Hindlimb muscle (tissue), 1 donor: ENCODE measurements at places on chromosomes 12 and 14. TPM values are rescaled to one million over a fixed set of nuclear protein-coding genes. Genes with fewer than 3 reads are reported as not detected.

DNA sequence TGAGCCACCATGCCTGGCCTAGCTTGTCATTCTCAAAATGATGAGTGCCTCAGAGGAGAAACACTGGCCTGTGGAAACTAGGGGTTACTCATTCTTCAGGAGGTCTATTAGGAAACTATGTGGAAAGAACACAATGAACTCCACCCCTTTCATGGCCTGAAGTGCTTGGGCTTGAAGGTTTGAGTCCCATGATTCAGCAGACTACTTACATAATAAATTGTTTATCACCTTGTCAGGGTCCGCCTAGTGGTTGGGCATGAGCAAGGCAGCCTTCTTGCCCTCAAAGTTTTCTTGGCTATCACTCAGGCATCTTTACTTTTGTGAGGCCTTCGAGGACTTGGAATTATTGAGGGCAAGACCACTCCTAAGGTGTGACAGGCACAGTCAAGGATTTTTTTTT is 251.2 kb downstream of the ACSS3 start:
- no peak for DNase-seq

C1R gene
- polyA plus RNA-seq: 140 TPM

DNA sequence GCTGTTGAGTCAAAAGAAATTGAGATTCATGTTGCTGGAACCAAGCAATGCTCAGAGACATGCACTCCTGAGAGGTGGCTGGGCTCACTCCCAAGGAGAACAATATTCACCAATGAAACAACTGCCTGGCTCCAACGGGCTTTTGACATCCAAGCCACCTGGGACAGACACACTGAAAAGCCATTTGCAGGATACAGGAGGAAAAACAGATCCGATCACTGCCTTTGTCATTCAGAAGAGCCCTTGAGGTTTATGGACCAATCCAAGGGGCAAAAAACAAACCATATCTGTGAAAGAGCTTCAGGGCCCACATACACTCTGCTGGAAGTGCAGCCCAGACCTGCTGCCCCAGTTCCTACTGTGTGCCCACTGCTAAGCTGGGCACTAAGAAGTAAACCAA is 277.5 kb downstream of the NUAK1 start:
- DNase-seq: no peak

- peak; percentile 44 for DNase-seq
Observed at GRCh38 chr14:52399921-52400595, 85.9 kb downstream of the PTGER2 start.

- DNase-seq: no peak
Observed at GRCh38 chr14:75487155-75487671, 35.1 kb upstream of the BATF start.

DNA sequence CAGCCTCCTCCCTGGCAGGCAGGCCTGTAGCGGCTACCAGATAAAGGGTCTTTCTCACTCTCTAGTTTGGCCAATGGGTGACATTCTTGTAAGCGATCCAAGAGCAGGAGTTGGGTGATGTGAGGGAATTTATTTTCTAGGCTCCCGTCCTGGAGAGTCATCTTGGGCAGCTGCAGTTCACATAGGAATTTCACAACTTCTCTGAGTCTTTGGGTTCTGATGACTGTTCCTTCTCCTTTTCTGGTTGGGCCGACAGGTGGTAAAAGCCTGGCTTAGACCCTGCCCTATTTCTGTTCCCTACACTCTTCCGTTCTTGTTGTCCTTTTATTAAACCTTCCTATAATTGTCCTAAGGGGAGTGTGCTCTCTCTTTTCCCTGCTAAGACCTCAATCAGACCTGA is 42.6 kb upstream of the POC1B start:
- DNase-seq: no peak

DNA sequence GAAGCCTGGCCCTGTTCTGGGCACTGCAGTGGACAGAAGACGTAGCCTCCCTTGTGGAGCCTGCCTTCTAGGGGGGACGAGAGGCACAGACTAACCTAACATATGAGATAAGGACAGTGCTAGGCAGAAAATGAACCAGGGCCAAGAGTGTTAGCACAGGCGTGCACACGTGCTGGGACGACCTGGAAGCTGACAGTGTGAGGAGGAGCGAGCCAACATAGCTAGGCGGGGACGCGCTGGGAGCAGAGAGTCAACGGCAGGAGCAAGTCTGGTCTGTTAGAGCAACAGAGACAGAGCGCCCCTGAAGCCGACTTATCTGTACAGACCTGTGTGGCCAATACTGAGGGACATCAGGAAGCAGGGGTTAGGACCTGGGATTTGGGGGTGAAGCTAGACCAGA is 8.0 kb downstream of the PXMP2 start:
- no peak for DNase-seq

- no peak for DNase-seq
Observed at GRCh38 chr12:32066206-32066605, 40.4 kb upstream of the BICD1 start.

PRH2 gene
- not detected for polyA plus RNA-seq

- DNase-seq: no peak
Observed at GRCh38 chr14:69612783-69613130, 1.4 kb downstream of the SUSD6 start.

GRCh38 chr12:97957109-97957508 is 494.5 kb downstream of the RMST start:
- no peak for DNase-seq

- DNase-seq: no peak
Observed at GRCh38 chr14:37595809-37596621, 586 bp downstream of the TTC6 start.

PRPH gene
- 1.4 TPM for polyA plus RNA-seq

GRCh38 chr12:124917135-124917840 is 2.8 kb upstream of the UBC start:
- DNase-seq: peak; percentile 99

ANO2 gene
- 3.9 TPM for polyA plus RNA-seq

SALL2 gene
- polyA plus RNA-seq: 11.9 TPM

DNA sequence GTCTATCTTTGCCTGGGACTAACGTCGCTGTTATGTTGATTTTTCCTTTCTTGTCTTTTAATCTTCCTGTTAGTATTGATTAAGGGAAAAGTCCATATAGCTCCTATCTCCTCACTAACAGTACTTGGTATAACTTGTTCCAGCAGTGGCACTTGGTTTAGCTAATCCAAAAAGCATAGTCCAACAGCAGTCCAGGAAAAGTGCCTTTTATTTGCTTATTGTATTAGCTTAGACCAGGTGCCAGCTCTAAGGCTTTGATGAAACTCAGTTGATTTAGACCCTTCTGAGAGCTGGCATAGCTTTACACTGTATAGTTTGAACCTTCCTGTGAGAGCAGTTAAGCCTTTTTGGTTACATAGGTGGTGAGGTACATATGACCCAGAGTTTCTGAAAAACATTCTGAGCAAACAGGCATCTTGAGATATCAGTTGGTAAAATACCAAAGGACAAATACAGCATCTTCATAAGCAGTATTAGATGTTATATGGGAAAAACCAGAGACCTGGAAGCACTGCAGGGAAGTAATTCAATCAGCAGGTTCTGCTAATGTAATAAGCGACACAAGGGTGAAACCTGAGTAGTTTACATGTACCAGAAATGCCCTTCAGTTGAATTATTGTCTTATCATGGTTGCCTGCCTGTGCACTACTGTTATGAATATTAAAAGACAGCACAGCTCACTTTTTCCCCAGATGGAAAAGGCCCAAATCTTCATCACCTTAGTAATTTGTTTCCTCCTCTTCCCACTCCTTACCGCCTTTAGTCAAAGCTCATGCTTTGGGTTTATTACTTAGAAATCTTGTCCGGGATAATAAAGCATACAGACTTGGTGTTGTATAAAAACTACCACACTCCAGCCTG is 13.0 kb downstream of the PELI2 start:
- DNase-seq: no peak

DNA sequence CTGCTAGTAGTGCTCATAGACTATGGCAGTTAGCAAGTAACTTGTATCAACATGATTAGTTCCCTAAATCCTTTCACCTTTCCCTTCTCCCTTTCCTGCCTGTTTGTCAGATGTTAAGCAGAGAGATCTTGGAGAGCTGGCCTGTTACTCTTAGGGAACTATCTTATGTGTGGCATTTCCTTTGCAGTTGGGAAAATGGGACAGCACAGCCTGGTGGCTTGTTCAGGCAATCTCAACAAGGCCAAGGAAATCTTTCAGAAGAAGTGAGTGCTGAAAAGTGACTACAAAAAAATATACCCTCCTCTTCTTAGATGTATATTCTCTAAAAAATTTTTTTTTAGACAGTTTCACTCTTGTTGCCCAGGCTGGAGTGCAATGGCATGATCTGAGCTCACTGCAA is 7.4 kb downstream of the PARP2 start:
- no peak for DNase-seq

- no peak for DNase-seq
Observed at GRCh38 chr12:53952871-53953734, 1.6 kb upstream of the HOXC12 start.

DNA sequence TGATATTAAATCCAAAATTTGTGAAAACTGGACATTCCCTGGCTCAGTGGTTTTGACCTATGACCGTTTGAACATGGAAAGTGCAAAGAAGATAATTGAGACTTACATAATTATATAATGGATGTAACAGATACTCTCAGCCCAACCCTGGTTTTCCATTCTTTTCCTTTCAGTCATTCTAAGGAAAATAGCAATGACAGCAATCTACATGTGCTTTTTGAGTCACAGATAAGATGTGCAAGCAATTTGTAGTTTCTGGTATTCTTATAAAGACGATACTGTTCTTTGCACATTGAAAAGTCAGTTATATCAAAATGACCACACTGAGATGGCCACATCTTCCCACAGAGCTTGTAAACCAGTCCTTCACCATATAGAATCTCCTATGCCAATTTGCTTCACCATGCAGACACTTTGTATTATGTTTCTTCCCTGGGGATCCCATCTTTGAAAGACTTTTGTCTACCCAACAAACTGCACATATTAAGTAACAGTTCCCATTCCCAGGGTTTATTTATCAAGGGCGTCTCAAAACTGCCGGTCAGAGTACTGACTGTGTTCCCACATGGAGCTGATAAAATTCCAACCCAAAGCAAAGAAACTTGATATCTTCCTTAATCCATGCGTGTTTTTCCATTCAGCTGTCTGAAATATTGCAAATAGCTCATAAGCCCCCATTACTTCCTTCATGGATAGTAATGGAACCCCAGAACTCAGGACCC is 34.8 kb downstream of the PLXNC1 start:
- no peak for DNase-seq

GRCh38 chr14:91361233-91361811 is 56.3 kb downstream of the CCDC88C start:
- DNase-seq: no peak

KRT81 gene
- polyA plus RNA-seq: 0.14 TPM

GRCh38 chr12:124851342-124851741 is 12.3 kb downstream of the SCARB1 start:
- DNase-seq: no peak

DNA sequence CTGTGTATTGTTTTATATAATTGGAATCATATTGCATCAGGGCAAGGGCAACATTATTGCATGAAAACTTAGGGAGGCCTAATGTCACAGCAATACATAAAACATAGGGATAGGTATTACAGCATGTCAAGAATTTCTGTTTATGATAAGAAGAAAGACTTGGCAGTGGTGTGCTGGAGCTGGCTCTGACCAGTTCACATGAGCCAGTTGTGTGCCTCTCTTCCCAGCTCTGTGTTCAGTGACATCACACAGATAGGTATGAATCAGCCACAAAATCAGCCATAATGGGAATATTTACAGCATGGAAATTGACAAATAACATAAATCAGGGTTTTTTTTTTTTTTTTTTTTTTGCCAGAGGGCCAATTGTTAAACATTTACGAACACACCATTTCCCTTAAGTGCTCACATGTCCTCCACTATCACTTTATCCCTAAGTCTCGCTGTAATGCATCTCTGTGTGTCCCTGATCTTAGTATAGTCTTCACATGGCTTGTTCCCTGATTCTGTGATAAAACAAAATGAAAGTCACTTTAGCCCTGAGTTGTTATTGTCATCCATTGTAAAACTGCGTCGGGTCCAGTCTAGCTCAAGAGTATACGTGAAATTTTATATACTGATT is 31.9 kb upstream of the ACSM4 start:
- DNase-seq: no peak

SDR9C7 gene
- polyA plus RNA-seq: 0.36 TPM

GRCh38 chr12:27821259-27821973 is 41.4 kb upstream of the MANSC4 start:
- DNase-seq: peak; percentile 60

GRCh38 chr12:32821293-32821692 is 65.6 kb upstream of the YARS2 start:
- no peak for DNase-seq

GRCh38 chr14:51318813-51319597 is 79.0 kb downstream of the TMX1 start:
- no peak for DNase-seq

TTC5 gene
- 11.3 TPM for polyA plus RNA-seq
